ENCODE measurements at places on chromosomes 7 and 10. TPM values are rescaled to one million over a fixed set of nuclear protein-coding genes. Genes with fewer than 3 reads are reported as not detected.

The HOXA3 gene
- 33.2 TPM for total RNA-seq

The ZNF25 gene
- 2.5 TPM for total RNA-seq

The CNPY1 gene
- total RNA-seq, result not detected

The ANKRD2 gene
- 6.8 TPM for total RNA-seq

The HOXA11 gene
- total RNA-seq, result 10.7 TPM

The UROS gene
- total RNA-seq, result 56.9 TPM

The SPDYE18 gene
- total RNA-seq, result 0.23 TPM

Measured in epithelial cell of proximal tubule (primary cell).